ENCODE measurements at places on chromosomes 4 and X. TPM values are rescaled to one million over a fixed set of nuclear protein-coding genes. Genes with fewer than 3 reads are reported as not detected.
A peak's percentile ranks its signal among the peaks of the same experiment; 100 is the strongest.

The IL9R gene
- not detected for polyA plus RNA-seq

DNA sequence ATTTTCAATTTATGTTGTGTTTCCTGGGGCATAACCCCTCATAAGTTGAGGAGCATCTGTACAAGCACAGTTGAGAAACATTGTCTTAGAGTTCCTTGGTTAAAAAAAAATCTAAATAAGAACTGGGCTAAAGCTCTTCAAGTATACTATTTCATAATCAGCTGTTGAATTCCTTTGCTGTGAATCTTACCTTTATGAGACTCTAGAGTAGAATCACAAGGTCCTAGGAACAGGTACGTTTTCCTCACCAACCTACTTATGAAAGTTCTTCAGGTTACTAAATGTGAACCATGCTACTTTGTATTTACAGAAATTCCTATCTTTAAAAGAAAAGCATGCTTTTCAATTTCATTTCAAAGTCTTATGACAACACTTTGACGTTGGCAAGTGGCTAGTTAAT is 20.9 kb upstream of the SOD3 start:
- no peaks in the 10 kb centered on the region for H3K4me1 ChIP-seq
- no peak overlapping the region for H3K4me3 ChIP-seq
- H3K27ac ChIP-seq: no peak overlapping the region
- no peak for DNase-seq
- peaks cover 2% of the 10 kb centered on the region for H3K27me3 ChIP-seq

DNA sequence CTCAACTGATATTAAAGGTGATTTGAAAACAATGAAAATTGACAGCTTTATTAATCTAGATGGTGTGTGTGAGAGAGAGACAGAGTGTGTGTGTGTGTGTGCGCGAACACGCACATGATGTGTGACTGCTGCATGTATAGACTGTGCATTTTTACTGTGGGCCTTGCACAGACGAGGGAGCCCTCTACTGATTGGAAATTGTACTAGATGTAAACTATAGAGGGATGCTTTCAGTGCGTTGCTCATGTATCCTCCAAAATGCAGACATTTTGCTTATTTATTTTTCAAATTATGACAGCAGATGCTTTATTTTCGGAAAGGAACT is 168.4 kb upstream of the GK2 start:
- DNase-seq: no peak
- H3K27ac ChIP-seq: no peak overlapping the region
- no peak overlapping the region for H3K4me3 ChIP-seq
- H3K36me3 ChIP-seq: no peaks in the 10 kb centered on the region
- H3K27me3 ChIP-seq: peaks cover 7% of the 10 kb centered on the region

DNA sequence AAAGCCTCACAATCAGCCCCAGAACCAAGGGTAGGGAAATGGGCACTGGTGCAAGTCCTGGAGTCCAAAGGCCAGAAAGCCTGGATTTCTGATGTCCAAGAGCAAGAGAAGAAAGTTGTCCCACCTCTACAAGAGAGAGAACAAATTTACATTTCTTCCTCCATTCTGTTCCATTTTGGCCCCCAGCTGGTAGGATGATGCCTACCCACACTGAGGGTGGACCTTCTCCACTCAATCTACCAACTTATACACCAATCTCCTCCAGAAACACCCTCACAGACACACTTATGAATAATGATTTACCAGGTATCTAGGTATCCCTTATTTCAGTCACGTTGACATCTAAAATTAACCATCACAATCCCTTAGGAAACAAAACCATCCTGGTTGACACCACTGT is 367.8 kb upstream of the GRIA3 start:
- no peaks in the 10 kb centered on the region for H3K4me1 ChIP-seq
- H3K4me3 ChIP-seq: no peak overlapping the region
- H3K36me3 ChIP-seq: no peaks in the 10 kb centered on the region
- H3K27me3 ChIP-seq: peaks cover 4% of the 10 kb centered on the region
- H3K27ac ChIP-seq: no peak overlapping the region
- no peak for DNase-seq

The UGT8 gene
- polyA plus RNA-seq: not detected

GRCh38 chr4:55854129-55854528 is 681 bp downstream of the EXOC1 start:
- peak overlapping the region; percentile 90 for H3K27ac ChIP-seq
- H3K4me3 ChIP-seq: no peak overlapping the region
- H3K36me3 ChIP-seq: peaks cover 12% of the 10 kb centered on the region
